CD8-positive, alpha-beta T cell (primary cell): ENCODE measurements at places on chromosomes 12 and 14.

DNA sequence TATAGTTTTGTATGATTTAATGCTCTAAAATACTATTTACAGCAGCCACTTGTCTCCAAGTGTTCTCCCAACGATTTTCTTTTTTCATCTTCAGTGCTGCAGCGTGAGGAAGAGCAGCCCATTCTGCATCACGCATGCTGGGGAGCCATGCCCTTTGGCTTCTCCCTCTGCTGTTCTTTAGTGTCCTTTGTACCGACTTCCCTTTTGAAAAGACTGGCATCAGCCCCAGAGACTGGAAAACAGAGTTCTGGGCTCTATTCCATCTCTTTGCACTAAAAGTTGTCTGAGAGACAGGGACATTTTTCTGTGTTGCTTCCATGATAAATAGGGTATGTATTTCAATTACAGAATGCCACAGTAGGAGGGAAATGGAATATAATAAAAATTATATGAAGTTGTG is 105.1 kb downstream of the RERG start:
- no peak for DNase-seq

DNA sequence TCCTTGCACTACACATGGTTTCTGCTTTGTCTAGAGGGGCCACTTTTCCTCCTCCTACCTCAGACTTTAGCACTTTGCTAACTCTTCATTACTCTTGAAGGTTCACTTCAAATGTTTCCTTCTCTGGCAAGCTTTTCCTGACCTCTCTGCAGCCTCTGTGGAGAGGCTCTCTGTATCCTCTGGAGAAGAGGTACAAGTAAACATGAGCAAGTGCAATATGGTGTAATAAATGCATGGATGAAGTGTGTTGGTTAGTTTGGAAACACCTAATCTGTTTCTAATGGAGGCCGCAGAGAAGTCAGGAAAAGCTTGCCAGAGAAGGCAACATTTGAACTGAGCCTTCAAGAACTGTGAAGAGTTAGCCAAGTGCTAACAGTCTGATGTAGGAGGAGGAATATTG is 329.3 kb downstream of the GRIN2B start:
- no peak for DNase-seq

DNA sequence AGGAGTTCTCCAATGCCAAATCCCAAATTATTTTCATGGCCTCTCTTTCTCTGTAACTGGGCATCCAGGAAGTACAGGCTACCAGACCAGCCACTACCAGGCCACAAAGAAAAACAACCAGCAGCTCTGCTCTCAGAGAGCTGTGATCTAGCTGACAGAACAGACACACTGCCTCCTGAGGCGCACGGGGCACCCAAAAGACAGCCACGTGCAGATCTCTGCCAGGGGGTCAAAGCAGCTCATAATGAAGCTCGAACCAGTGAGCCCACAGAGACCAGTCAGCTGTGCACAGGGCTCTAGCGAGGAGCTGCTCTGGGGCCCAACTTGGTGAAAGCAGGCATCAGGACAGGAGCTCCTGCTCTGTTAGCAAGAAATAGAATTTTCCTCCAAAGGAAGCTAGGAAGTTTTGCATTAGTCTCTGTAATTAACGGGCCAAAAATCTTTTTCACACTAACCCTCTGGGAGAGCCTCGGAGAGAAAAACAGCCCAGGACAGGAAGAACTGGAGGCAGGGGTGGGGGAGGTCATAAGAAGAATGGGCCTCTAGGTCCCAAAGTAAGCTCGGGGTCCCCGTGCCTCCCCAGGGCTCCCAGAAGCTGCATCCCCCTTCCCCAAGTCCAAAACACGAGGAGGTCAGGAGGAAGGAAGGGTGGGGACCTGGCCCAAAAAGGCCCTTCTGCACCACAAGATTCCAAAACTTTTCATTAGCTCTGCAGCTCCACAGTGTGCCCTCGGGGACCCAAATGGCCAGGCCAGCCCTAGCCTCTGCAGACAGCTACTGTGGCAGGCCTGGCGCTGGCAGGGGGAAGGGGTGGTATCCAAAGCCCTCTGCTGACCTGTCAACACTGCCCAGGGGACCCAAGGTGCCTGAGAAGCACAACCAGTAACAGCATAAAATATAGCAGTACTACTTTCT is 30.2 kb downstream of the ACTN1 start:
- no peak for DNase-seq

GRCh38 chr14:23373041-23373440 is 432 bp downstream of the IL25 start:
- no peak for DNase-seq

DNA sequence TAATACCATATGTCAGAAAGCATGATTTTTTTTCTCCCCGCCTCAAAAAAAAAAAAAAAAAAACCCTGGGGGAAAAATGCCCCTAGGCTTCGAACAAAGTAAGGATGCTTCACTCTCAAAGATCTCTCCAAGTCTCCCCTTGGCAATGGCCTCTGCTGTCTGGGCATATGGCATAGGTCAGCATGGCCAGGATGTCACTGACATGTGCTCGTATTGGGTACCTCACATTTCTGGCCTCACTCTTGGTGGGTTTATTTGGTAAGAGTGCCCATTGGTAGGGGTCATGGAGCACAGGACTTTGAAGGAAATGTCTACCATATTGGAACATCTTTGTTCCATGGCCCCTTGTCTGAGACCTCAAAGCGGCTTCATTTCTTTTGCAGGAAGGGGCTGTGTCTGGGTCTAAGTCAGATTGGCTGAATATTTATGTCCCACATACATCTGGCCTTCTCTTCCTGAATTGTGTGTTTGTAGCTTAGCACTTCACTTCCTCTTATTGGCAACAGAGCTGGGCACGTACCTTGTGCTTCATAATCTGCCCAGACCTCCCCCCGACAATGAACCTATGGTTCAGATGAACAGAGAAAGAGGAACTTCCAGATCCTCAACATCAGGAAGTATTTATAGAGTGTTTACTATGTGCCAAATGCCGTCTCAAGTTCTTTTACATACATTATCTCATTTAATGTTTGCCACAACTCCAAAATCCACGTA is 36.3 kb upstream of the OAS1 start:
- no peak for DNase-seq

DNA sequence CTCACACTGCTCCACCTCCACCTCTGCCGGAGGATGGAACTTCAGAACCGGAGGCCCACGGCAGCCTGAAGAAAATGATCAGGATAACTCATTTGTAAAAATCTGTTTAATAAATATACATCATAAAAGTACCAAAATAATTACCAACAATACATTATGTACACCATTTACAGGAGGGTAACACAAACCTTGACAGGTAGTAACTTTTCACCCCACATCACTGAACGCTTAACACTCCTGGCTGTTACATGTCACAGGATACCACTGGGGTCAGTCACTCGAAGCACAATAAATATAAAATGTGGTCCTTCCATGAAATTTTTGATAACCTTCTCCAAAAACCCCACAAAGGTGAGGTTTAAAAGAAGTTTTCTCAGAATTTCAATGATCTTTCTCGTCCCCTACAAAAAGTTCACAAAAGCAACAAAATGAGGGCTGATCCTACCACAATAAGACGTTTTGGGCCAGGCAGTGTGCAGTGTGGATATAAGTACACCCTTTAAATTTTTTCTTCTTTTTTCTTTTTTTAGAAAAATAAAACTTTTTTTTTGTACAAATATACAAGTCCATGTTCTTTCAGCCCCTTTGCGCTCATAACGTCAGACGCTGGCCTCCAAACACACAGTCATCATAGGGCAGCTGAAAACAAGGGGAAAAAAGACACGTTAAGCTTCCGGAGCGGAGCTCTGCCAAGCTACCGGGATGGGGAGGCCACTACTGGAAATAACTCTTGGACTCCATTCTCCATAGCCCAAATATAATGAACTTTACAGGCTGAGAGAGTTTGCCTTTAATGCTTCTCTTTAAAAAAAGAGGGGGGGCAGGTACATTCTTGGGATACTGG is 2.9 kb downstream of the NFKBIA start:
- no peak for DNase-seq

- no peak for DNase-seq
These were observed 783.8 kb downstream of the VRK1 start for GRCh38 chr14:97581016-97581415.

- DNase-seq, result no peak
These were observed 171.6 kb upstream of the HIF1A start for GRCh38 chr14:61523751-61524150.
